Fibroblast of skin of left quadriceps (primary cell): ENCODE measurements at places on chromosomes 4 and X.

DNA sequence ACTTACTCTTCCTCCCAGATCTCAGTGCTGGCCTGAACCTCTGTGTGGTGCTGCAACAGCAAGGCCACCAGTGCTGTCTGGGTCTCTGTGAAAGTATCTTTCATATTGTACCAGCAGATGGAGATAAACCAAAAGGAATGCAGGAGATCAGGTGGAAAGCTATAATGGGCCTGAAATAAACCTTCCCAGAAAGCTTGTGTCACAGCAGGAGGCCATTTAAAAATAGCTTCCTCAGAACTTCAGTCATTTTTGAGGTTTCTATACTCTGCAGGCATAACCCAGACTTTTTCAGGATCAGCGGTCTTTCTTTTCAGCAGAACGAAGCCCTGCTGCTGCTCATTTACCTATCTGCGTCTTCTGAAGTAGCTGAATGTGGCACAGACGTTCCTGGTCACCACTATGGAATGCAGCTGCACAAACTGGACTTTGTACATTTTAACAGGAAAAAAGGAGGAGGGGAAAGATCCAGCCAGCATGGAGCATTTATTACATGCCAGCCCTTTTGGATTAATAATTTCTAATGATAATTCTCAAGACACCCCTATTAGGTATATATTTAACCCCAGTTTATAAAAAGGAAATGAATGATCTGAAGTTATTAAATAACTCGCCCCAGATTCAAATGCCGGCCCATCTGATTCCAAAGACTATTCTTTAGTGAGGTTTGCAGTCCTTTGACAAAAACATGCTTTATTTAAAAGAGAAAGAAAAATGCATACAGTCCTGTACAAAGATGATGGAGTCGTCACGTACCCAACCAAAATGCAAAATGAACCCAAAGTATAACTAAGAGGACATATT, 119.7 kb downstream of the NFKB1 start:
- peak; percentile 77 for DNase-seq

- no peak for DNase-seq
These were observed 117.0 kb downstream of the PCDH7 start for GRCh38 chr4:30837131-30837539.

- no peak for DNase-seq
These were observed 294.9 kb upstream of the TBX22 start for GRCh38 chrX:79719568-79720231.

DNA sequence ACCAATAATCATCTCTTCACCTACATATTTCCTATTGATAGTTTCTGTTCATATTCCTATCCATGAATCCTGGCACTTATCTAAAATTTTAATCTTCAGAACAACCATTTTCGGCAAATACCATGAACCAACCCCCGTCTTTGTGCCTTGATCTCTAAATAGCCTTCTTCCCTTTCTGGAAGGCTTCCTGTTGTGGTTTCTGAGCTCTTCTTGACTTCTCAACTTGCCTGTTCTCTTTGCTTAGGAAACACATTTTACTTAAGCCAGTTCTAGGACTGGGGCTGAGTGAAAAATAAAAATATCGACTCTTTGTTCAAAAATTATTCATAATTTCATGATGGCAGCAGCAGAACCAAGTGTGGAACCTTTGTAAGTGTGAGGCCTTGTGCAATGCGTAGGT, 882.4 kb downstream of the C4orf33 start:
- DNase-seq: no peak

GRCh38 chrX:101349193-101349562, 636 bp upstream of the TIMM8A start:
- DNase-seq: no peak

DNA sequence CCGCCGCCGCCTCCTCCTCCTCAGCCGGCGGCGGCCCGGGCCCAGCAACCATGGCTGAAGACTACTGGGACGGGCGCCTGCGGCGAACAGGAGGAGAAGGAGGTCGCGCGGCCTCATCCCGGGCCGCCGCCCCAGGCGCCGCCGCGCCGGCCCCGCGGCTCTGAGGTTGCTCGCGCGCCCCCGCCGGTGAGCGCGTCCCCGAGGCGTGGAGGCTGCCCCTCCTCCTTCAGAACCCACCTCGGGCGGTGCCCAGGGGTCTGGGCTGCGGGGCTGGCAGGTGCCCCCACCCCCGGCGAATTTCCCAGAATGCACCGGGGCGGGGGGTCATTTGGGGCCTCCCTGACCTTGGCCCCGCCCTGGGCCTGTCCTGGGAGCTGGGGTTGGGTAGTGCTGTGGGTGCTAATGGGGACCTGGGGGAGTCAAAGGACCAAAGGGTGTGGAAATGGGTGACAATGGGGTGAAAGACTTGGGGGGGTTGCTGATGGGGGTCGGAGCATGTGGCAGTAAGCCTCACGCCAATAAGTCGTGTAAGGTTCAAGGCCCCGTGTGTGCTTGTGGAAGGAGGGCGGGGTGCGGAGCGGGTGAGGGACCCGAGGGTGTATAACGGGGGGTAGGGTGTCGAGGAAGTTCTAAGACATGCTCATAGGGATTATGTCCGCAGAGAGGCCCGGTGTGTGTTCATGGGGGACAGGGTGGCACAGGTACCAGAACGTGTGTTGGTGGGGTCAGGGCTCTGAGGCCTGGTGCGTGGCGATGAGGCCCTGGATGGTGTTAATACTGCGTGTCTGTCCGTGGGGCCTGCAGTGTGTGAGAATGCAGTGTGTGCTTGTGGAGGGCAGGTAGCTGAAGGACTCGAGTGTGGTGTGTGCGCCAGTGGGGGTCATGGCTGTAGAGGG, 687 bp downstream of the CDK16 start:
- DNase-seq: no peak

GRCh38 chrX:153572601-153573000, 26.3 kb downstream of the CCNQ start:
- no peak for DNase-seq

DNA sequence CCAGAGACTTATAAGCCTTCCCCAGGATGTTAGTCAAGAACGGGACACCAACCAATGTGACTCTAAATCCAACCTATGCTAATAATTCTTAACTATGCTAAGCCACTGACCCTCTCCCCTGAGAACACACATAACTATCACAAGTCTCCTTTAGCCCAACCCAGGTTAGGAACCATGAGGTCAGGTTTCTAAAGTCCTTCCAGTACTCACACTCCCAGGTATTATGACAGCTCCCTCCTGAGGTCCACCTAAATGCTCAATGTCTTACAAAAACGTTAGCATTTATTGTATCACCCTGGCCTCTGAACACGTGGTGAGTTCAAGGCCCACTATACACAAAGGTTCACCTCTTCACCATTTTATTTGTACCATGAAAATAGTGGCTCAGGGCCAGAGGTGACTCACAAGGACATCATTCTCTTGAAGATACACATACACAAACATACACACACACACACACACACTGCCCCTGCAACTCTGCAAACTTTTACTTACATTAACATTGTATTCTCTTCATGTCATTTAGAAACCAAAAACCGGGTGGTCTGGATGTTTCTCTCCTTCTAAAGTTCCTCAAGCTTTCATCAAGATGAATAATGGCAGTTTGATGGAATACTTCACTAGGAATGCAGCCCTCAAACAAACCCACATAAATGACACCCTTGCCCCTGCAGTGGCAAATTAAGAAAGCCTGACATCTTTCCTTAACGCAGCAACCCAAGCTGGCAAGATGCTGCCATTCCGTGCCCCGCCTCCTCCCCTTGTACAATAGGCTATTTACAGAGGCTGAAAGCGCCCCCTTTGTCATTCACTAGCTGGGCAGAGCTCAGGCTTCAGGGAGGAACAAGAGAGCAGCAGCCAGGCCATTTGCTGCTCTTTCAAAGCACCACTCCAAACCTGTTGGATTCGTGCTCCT, 17.7 kb downstream of the ACSL1 start:
- DNase-seq: no peak

DNA sequence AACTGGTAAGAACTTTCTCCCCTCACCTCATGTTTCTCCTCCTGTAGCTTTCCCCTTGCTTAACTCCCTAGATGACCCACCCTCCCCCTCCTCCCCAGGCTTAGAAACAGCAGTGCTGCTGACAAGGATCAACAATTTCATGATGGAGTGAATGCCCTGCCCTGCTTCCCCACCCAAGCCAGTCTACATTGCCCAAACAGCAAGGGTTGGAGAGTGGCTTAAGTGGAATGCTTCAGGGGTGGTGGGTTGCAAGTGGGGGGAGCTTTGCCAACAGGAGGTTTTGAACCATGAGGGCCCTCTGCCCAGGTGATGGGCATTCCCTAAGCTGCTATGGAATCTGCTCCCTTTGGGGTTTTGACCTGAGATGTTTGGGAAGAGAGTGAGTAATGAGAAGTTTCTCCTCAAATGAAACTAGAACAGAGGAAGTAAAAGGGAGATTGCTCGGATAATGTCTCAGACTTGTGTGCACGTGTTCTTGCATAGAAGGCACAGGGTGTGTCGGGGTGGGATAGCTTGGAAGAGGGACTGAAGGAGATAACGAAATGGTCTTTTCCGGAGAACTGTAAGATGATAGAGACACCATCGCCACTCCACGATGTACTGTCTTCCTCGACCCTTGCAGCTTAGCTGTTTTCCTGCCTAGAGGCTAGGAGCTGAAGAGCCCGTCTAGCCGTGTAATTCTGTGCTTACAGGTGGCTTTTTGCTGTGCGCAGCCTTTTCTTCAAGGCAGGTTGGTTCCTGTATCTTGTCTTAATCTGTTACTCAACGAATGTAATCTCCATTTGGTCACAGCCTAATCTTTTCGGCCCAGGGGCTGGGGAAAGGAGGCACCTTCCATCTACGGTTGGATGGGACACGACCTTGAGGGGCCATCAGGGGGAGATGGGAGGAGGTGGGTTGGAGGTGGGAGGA, 10.1 kb downstream of the GDPD2 start:
- no peak for DNase-seq
